ENCODE measurements at places on chromosomes 12 and 14.

DNA sequence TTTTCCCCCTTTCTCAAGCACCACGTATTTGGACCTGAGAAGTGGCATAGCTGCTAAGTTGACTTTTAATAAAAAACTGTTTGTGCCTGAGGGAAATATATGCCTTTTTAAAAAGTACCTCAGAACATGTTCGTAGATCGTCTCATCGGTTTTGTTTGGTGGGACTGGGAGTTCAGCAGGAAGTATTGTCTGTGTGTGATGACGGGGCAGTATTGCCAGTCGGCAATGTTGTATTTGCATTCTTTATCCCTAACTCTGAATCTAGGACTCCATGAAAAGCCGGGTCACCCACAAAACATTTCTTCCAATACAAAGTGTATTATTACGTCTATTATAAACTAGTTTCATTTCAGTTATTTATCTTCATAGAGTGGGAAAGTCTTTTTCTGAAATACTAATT is 19.7 kb upstream of the FGD4 start:
- no peak for DNase-seq

- DNase-seq = no peak
Observed at GRCh38 chr12:46770501-46771183, 55.2 kb downstream of the SLC38A4 start.

- no peak for DNase-seq
Observed at GRCh38 chr14:68177728-68178127, 358.1 kb downstream of the RAD51B start.

DNA sequence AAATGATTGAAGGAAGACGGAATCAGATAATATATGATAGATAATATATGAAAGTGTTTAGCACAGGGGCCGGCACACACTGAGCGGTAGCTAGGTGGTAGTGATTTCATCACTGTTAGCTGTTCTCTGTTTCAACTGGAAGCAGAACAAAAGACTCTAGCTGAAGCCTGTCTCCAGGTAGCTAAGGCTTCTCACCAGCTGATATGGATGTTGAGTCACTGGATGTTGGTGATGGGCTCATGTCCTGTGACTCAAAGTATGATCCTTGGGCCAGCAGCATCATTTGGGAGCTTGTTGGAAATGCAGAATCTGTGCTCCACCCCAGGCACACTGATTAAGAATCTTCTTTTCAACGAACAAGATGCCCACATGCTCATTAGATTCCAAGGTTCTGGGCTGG is 21.7 kb upstream of the KCNA5 start:
- no peak for DNase-seq

GRCh38 chr12:47927346-47927745 is 22.6 kb upstream of the VDR start:
- no peak for DNase-seq

GRCh38 chr12:32390572-32391219 is 8.7 kb upstream of the FGD4 start:
- DNase-seq = peak; percentile 25

- DNase-seq = no peak
Observed at GRCh38 chr12:125233319-125233718, 168.1 kb downstream of the AACS start.

GRCh38 chr12:27008081-27008480 is 6.1 kb downstream of the TM7SF3 start:
- DNase-seq = peak; percentile 59

- no peak for DNase-seq
Observed at GRCh38 chr12:77189901-77190416, 124.6 kb upstream of the E2F7 start.

- no peak for DNase-seq
Observed at GRCh38 chr12:31518680-31519227, 72.2 kb downstream of the DENND5B start.

- DNase-seq = no peak
Observed at GRCh38 chr12:24603371-24603770, 345.5 kb downstream of the BCAT1 start.

GRCh38 chr14:69193721-69194120 is 2.4 kb downstream of the EXD2 start:
- no peak for DNase-seq

DNA sequence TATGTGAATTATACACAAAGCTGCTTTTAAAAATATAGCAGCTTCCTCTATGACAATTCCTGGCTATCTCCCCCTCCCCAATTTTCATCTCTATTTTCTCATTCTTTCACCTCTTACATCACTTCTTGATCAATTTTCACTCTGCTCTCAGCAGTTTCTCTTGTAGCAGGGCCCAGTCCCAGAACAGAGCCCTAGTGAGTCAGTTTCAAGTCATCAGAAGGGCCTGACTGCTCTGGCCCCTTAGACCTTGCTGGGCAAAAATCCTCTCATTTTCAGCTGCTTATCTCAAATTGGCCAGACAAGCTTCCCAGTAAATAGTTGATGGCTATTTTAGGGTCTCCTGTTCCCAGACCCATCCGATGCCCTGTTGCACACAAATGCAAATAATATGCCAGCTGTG is 101.4 kb downstream of the TTC7B start:
- no peak for DNase-seq

GRCh38 chr12:52539821-52540173 is 13.1 kb downstream of the KRT71 start:
- no peak for DNase-seq

GRCh38 chr12:21697904-21698630 is 40.4 kb upstream of the LDHB start:
- peak; percentile 35 for DNase-seq

DNA sequence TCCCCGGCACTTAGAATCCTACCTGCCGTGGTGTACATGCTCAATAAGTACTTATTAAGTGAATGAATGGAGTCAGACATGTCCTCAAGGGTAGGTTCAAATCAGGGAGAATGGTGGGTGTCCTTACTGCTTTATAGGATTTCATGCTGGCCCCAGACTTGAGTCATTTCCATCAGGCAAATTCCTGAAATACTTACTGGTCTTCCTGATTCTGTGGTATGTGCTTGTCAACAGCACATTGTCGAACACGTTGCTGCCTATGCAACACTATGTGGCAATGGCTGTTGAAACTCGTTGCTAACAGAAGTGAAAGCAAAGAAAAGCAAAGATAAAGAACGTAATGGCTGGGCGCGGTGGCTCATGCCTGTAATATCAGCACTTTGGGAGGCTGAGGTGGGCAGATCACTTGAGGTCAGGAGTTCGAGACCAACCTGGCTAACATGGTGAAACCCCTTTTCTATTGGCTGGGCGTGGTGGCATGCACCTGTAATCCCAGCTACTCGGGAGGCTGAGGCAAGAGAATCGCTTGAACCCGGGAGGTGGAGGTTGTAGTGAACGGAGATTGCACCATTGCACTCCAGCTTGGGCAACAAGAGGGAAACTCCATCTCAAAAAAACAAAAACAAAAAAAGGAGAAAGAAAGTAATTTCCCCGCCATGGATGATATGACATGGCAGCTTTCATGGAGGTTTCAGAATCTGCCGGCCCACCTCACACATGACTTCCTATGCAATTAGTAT is 214.9 kb downstream of the ZFP36L1 start:
- DNase-seq = peak; percentile 99

DNA sequence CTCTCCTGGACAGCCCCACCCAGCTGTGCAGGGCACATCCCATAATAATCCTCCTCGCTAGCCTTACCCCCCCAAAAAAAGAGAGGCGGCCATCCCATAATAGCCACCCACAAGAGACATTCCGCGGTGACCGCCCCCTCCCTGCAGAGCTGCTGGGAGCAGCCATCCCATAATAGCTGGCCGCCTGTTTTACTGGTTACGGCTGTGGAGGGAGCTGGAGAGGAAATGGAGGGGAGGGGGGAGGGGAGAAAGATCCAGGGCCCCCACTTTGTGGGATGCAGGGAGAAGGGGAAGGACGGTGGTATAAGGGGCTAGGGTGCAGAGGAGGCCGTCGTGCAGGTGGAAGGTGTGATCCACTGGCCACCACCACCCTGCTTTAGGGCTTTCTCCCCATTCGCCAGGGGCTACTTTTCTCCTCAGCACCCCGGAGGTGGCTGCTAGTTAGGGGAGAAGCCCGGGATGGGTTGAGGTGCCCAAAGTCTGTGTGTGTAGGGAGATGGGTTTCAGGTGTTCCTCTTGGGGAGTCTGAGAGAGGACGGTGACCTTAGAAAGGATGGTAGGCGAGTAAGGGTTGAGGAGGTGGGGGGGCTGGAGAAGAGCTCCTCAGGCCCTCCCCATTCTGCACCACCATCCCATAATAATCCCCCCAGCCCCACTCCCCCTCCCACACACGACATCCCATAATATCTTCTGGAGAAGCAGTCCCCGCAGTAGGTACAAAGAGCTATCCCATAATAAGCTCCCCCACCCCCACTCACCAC is 6.0 kb upstream of the CHD4 start:
- no peak for DNase-seq

GRCh38 chr12:40684986-40685385 is 7.3 kb upstream of the CNTN1 start:
- DNase-seq = no peak

- peak; percentile 12 for DNase-seq
Observed at GRCh38 chr12:100827901-100828520, 33.4 kb downstream of the ANO4 start.

- DNase-seq = no peak
Observed at GRCh38 chr12:51631591-51631990, 40.6 kb downstream of the SCN8A start.

- DNase-seq = peak; percentile 40
Observed at GRCh38 chr12:104596134-104596799, 139.5 kb downstream of the CHST11 start.

- DNase-seq = no peak
Observed at GRCh38 chr12:76303365-76303764, 44.9 kb downstream of the BBS10 start.

DNA sequence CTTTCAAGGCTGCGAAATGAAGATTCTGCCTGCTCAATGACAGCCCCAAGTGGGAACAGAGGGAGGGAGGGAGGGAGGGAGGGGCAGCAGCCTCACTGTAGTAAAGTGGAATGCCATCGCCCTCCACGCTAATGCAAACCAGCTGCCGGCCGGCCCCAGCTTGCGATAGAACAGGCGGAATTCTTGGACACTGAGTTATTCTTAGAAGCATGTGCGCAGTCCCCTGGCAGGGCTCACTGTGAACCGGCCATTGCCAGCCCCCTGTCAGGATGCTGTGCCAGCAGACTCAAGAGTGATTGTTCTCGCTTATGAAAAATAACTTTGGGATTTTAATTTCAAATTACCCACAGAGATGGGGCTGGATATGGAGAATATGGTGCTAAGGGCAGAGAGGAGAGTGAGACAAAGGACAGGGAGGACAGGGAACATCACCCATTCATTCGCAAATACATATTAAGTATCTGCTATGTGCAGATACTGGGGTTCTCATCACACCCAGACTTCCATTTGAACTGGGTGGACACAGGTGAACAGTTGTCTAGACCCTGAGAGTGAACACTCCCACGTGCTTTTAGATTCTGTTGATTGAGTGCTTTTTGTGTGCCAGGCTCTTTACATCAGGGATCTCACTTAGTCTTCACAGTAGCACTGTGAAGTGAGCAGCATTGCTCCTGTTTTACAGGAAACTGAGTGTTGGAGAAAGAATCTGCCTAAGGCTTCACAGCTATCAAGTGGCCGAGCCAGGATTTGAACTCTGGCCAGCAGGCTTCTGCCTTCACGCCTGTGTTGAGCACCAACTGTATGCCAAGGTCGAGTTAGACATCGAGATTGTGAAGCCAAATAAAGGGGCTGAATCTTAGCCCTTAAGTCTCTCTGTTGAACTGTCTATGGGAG is 192.9 kb downstream of the C12orf75 start:
- no peak for DNase-seq

DNA sequence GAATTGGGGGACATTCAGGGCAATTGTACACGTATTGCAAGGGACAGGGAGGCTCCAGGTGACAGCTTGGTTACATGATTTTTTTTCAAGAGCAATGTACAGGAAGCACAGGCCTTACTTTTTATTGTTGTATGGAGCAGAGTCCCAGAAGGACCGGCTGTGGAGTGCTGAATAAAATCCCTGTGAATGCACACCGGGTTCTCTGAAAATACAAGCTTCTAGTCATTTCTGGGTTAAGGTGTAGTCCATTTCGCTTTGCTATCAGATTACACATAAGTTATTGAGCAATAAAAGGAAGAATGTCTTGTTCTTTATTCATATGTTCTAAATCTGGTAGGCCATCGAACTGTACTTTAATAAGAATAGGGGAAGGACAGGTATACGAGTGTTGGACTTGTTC is 52.2 kb downstream of the PDE3A start:
- no peak for DNase-seq

DNA sequence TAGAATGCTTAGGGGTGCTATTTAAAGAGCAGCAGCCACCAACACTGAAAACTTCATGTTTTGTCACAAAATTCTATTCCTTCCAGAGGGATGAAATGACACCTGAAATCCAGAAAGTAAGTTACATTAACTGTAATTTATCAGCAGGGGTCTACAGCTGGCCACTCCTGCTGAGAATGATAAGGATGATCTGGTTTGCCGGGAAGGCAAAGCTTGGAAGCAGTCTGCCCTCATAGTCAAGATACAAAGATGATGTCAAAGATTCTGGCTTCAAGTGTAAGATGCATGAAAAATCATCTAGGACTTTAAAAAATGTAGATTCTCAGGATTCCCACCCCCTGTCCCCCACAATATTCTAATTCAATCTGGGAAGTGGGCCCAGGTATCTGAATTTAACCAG is 58.4 kb downstream of the DCAF5 start:
- DNase-seq = no peak

DNA sequence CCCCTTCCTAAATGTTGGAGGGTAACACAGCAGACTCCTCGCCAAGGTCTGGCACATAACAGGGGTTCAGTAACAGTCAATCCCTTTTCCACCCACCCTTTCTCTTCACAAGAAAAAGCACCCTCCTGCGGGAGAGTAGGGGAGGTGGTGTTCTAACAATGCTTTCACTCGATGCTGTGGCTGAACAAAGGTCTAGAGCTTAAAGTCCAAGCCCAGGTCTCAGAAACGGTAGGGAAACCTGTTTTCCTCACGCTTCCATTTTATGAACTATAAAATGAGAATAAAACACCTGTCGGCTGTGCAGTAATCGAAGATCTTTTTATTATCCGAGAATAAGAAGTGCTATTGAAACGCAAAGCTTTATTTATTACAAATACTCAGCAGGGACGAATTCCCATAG is 20.9 kb upstream of the CACNA2D4 start:
- DNase-seq = no peak

DNA sequence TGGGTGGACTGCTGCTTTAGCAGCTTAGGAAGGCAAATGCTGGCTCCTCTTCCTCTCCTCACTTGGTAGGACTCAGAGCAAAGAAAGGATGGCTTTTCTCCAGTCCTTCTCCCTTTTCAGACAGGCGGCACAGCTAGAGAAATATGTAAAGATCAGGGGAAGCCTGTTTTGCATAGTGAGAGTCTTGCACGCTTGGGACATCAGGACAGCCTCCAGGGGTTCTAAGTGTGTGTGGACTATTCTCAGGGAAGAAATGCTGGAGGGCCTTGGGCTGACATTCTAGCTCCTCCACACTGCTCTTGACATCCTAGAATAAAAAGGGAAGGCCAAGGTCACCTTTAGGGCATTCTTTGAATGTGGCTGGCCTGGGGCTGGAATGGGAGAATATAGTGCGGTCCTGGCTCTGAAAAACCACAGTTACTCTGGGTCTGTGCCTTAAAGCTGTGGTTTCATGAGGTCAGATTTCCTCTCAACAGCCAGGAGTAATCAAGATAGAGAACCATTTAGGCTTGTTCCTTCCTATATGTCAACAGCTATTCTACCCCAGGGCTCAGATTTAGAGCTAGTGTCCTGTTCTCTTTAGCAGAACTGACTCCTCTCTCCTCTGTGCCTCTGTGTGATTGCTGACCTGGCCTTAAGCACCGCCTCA is 24.3 kb downstream of the CMA1 start:
- DNase-seq = peak; percentile 22
